ENCODE measurements at places on chromosomes 1 and 21.

GRCh38 chr1:6466023-6466422 lies at the start of gene TNFRSF25:
Gene TNFRSF25, minus strand, starts transcription at chr1:6466173. Its CDS starts 66 bp downstream, at chr1:6466107.
- DNase-seq = no peak

DNA sequence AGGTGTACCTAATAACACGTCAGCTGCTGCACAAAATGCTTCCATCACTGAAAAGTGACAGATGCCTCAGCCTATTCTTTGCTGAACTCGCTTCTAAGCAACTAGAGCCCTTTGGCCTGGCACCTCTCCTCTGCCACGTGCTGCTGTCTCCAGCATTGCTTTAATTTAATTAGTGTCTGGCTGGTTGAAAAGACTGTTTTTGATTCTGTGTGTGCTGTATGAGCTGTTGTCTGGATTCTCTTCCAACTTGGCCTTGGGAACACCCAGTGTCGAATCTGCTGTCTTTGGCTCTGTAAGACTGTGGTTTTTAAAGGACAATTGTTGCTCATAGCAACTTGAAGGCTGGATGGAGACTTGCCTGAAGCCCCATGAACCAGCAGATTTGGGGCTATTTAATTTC lies 109.5 kb downstream of the PSMG1 start:
- DNase-seq = peak; percentile 28

DNA sequence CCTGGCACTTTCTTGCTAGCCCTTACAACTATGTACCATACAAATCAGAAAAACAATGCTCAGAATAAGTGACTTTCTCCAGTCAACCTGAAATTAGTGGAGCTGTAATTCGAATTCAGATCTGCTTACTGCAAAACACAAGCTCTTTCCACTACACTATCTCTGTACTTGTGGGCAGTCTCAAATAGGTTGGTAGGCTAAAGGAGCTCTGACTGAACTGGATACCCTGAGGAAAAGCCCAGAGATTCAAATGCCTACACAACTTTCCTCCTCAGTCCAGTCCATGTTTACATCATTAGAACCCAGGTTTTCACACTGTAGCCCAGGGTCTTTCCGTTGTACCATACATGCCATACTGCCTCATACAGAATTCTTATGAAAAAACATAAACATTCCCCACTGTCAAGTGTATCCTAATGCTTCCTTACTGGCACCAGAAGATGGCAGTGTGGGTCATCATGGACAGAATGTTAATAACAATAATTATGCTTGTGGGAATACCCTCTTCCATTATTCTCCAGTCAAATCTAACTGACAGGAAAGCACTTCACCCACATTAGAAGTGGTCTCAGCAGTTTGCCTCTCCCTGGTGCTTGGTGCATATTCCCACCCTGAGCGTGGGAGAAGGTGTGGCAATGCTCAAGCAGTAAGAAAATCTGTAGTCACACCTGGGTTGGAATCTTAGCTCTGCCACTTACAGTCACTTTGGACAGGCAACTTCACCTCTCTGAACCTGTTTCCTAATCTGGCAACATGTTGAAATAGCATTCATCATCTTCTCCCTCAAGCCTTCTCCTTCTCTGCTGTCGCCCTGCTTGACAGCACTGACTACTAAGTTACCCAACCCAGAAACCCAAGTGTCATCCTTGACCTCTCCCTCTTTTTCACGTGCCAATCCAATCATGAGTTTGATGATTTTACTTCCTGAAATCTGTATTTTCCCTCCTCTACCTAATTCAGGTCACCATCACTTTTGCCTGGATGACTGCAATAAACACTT lies 14.4 kb upstream of the ZFYVE9 start:
- peak; percentile 23 for DNase-seq

GRCh38 chr1:217703326-217703725 lies 72.2 kb downstream of the SPATA17 start:
- no peak for DNase-seq

- no peak for DNase-seq
Observed at GRCh38 chr1:76627901-76628300, 239.4 kb upstream of the ST6GALNAC5 start.

- DNase-seq = no peak
Observed at GRCh38 chr21:39110431-39110830, 72.8 kb downstream of the PSMG1 start.

DNA sequence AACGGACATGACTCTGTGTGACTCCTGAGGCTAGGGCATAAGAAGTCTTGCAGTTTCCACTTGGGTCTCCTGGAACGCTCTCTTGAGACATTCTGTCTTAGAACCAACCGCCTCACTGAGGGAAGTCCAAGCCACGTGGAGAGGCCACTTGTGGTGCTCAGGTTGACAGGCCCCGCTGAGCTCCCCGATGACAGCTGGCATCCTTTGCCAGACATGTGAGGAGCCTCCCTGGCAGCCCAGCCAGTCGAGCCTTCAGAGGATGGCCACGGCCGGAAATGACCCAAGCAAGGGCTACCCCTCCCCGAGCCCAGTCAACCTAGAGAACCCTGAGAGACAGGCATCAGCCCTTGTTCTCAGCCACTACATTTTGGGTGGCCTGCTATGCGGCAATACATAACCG lies 20.7 kb downstream of the PLEKHA6 start:
- DNase-seq = no peak

GRCh38 chr21:42913476-42913875 lies 12.0 kb downstream of the ERVH48-1 start:
- DNase-seq = peak; percentile 86

DNA sequence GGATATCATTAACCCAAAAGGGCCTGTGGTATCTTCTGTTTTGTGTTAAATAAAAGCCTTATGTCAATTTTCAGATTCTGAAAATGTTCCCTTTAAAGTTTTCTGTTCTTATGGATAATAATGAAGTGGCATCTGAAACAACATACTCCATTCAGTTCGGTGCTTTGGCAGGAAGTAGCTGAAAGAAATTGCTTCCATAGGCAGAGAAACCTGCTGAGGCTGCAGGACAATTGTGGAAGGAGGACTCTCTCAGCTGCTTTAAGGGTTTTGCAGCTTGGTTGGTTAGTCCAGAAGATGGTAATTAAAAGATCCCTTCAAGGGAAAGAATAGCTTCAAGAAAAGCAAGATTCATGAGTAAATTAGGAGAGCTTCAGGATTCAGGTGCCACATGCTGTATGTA lies 30.5 kb upstream of the NRIP1 start:
- DNase-seq = no peak

- peak; percentile 91 for DNase-seq
Observed at GRCh38 chr1:10634428-10635084, 159.8 kb downstream of the PEX14 start.

DNA sequence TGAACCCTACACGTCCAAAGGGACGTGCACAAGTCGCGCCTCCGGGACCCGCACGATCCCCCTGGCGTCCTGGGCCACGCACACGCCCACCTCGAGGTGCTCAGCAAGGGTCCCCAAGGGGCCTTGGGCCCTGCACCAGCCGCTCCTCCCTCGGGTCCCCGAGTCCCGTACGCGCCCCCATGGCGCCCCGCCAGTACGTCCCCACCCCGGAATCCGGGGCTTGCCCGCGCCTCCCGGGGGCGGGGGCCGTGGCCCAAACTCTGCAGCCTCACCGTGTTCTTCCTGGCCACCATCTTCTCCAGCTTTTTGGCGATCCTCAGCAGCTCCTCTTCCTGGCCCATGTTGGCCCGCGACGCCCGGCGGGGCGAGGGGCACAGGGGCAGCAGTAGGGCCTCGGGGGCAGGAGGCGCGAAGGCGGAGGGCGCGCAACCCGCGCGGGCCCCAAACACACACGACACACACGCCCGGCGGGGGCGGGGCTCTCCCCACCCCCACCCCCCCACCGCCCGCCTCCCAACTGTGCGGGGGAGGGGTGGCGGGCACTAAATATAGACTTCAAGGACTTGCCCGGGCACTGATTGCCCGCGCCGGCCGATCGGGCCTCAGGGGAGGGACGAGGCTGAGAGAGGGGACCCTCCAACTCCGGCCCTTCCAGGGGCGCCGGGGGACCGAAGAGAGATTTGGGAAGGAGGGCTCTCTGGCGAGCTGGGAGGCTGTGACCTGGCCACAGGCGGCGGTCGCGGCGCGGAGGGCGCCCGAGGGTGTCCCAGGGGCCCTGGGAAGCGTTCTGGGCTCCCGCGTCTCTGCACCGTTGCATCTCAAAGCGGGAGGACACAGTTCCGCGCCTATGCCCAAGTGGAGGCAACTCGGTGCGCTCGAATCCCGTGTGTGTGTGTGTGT lies at the start of gene TCEA3:
Gene TCEA3 (minus strand): TSS at position 456 of the 900 bp plus-strand sequence. CDS start 115 bp downstream, at position 341.
- no peak for DNase-seq

DNA sequence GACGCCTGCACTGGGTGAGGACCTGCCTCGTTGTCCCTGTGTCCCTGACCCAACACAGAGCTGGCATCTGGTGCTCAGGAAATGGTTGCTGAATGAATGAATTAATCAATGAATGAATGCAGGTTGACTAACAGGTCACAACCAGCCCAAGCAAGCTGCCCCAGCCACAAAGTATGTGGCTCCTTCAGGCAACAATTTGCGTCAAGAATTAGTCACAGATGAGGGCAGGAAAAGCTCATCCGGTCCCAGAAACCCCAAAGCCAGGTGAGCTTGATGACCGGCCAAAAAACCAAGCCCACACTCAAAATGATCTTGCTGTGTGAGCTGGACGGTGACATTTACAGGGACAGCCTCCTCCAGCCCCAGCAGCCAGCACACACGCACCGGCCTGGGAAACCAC lies 40.6 kb upstream of the GPR153 start:
- no peak for DNase-seq

DNA sequence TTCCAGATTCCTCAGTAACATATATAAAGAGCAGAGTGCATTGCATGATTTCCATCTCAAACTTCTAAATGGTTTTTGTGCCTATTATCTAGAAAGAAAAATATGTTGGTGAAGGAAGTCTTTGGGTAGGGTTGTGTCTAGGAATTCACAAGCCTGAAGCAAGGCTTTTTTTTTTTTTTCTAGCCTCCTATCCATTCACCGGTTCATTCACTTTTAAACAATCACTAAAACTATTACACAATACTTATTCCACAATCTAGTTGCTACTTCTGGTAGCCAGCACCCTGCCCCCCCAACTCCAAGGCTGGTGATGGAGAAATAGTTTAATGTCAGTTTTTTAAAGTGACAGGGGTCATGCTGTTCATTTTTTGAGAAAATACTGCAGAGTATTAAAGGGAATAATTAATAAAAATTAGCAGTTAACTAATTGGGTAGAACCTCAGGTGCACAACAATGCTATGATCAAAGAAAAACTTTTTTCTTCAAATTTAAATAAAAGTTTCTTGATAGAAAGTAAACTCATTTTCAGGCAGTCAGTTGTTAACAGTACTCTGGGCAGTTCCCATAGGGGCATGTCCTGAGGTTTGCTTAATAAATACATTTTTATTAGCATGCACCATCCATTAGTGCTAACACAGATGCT lies 10.9 kb downstream of the IRF2BP2 start:
- no peak for DNase-seq

GRCh38 chr1:41272601-41273000 lies 30.5 kb upstream of the SCMH1 start:
- DNase-seq = no peak

GRCh38 chr1:171355727-171356126 lies 41.7 kb downstream of the FMO4 start:
- DNase-seq = no peak

GRCh38 chr1:65208563-65208973 lies 60.6 kb downstream of the AK4 start:
- no peak for DNase-seq

GRCh38 chr1:89701746-89702241 lies 68.9 kb downstream of the LRRC8C start:
- DNase-seq = no peak

- DNase-seq = no peak
Observed at GRCh38 chr1:214445199-214445598, 106.2 kb downstream of the PTPN14 start.

GRCh38 chr21:26142363-26142762 lies 28.2 kb downstream of the APP start:
- no peak for DNase-seq

GRCh38 chr1:218701131-218701530 lies 356.0 kb downstream of the TGFB2 start:
- no peak for DNase-seq

DNA sequence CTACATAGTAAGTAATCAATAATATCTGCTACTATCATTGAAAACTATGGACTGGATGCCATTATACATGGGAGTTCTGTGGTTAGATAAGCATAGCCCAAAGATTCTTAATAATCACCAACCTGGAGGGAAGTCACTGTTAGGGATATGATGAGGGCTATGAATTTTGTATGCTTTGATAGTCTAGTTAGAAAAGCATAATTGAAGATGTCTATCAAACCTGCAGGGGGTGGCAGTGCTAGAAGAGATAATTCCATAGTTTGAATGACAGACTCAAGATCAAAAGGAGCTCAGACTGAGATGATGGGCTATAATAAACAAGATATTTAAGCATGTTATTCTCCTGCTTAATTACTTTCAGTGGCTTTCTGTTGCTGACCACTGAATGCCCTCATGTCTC lies 15.4 kb upstream of the COA6 start:
- no peak for DNase-seq

GRCh38 chr1:17075470-17076255 lies 21.8 kb upstream of the SDHB start:
- no peak for DNase-seq

GRCh38 chr21:18298228-18298627 lies 53.6 kb downstream of the CHODL start:
- no peak for DNase-seq

GRCh38 chr1:24289937-24290595 lies 29.1 kb upstream of the GRHL3 start:
- DNase-seq = peak; percentile 99

DNA sequence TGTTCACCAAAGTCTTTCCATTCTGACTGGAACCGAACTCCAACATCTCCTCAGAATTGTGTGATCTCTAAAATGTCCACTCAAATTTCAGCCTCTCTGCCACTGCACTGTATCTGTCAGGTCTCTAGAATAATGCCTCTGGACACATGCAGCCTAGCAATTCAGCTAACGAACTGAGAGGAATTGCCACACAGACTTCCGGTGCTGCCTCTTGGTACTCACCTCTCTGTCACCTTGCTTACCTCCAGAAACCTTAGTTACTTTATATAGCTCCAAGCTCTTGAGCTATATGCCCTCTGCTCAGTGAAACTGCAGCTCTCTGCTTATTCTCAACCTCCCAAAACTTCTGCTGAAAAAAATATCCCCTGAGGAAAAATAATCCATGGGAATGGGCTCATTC lies 2.7 kb upstream of the CHRM3 start:
- DNase-seq = no peak

DNA sequence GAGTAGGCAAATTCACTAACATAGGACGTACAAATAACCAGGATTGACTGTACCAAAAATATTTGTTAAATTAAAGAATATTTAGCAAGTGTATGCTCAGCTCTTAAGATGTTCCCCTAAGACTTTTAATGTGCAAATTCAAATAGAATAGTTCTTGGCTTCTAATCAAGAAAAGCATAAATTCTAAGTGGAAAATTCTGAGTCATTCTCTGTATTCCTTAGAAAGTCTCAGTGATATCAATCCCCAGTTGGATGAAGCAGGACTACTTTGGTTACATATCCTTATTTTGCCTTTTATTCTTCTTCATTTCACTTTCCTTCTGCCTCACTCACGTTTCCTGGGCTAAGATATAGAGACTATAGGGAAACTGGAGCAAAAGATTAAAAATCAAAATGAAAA lies 130.2 kb downstream of the IFI44 start:
- DNase-seq = no peak

Data from MG63 (cell line).